GM06990 (cell line): ENCODE measurements at places on chromosomes 2 and 18.

- no peak for DNase-seq
These were observed 5.0 kb downstream of the SP9 start for GRCh38 chr2:174339561-174340399.

DNA sequence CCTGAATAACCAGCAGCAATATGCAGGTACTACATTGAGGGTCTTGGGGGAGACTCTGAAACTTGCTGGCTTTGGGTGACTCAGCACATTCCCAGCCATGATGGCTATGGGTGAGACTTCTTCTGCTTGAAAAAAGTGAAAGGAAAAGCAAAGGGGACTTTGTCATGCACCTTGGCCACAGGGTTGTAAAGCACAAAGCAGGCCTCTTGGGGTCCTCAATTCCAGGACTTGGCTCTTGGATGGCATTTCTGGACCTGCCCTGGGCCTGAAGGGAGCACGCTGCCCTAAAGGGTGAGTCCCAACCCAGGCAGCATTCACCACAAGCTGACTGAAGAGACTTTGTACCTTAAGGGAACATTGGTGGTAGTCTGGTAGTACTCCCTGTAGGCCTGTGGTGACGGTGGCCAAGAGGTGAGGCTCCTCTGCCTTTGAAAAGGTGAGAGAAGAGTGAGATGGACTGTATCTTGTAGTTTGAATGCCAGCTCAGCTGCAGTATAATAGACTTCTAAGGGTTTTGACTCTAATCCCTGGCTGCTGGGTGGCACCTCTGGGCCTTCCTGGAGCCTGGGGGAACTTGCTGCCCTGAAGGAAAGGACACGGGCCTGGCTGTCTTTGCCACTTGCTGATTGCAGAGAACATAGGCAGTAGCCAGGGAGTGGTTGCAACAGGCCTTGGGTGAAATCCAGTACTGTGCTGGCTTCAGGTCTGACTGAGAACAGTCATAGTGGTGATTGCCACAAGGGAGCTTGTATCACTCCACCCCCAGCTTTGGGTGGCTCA lies 36.5 kb upstream of the CYTIP start:
- DNase-seq: no peak

GRCh38 chr2:8247905-8248622 lies 433.8 kb upstream of the ID2 start:
- DNase-seq: no peak

GRCh38 chr2:73021371-73022010 lies 50.0 kb downstream of the SFXN5 start:
- DNase-seq: no peak

DNA sequence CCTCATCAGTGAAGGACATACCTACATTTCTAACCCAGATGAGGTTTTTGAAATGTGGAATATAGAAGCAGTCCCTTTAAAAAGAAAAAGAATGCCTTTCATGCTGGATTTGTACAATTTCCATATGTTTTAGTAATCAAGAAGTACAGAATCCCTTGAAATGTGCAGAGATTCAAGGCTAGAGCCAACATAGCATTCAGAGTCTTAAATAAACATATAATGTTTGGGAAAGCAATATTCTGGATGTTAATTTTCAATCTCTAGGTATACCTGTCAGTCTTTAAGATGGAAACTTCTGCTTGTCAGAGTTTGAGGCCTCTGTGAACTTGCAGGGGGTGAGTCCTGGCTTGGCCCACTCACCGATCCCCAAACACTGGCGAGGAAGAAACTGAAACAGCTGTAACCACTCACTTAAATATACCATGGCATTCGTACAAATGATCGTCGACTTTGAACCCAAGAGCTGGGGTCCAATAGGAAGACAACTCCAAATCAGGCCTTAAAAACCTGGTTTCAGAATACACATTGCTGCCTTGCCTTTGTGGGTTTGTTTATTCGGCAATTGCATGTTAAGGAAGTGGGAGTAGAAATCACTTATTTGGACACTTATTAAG lies 132.8 kb upstream of the NCK2 start:
- DNase-seq: no peak

DNA sequence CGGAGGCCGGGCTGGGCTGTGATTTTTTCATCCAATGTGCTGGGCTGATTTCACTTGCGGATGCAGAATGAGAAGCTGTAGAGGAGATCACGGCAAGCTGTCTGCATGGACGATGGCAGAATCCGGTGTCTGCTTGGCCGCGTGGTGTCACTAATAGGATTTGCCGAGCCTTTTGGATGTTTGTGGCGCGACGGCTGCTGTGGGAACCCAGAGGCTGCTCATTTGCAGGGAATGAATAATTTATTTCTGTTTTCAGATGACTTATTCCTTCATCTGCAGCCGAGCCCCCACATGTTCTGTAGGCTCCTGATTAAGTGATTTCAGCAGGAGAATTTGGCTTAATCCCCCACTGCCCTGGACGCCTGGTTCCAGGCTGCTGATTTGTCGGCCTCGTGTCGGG lies 62.6 kb downstream of the ODC1 start:
- no peak for DNase-seq

GRCh38 chr2:28395334-28396061 lies 2.8 kb downstream of the FOSL2 start:
- DNase-seq: no peak
